ENCODE measurements at places on chromosomes 6 and 20.
A peak's percentile ranks its signal among the peaks of the same experiment; 100 is the strongest.

- DNase-seq: no peak
These were observed 42.8 kb downstream of the MMS22L start for GRCh38 chr6:97240222-97240621.

- DNase-seq: no peak
These were observed 81.4 kb upstream of the RPS6KA2 start for GRCh38 chr6:166708460-166708859.

DNA sequence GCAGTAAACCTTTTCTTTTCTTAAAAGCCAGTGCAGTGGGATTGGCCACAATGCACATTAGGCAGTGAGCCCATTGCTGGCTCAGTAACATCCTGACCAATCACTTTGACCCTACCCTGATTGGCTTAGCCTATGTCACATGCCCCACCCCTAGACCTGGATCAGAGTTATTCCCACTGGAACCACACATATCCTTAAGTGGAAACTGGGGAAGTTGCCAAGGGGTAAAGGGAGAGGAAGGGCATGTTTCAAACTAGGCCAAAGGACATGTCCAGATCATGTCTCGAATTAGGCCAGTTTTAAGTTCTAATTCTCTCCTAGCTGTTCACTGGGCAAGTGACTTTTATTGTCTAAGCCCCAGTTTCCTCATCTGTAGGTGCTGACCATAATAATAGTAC lies 69.3 kb downstream of the LY86 start:
- DNase-seq: no peak

DNA sequence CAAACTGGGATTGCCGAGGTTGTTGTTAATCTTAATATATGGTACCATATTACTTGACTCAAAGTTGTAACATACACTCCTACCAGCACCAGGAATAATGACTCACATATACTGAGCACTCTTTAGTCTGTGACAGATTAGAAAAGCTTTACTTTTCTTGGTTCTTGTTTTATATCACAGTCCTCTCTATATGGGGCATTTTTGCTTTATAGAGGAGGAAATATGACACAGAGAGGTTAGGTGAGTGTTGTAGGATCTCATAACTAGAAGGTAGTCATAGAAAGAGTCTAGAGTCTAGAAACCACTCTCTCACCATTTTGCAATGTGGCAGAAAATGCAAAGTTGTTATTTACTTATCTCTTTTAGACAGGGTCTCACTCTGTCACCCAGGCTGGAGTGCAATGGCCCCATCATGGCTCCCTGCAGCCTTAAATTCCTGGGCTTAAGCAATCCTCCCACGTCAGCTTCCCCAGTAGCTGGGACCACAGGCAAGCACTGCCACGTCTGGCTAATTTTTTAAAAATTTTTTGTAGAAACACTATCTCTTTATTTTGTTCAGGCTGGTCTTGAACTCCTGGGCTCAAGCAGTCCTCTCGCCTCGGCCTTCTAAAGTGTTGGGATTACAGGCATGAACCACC lies 13.4 kb downstream of the TRIM38 start:
- no peak for DNase-seq

DNA sequence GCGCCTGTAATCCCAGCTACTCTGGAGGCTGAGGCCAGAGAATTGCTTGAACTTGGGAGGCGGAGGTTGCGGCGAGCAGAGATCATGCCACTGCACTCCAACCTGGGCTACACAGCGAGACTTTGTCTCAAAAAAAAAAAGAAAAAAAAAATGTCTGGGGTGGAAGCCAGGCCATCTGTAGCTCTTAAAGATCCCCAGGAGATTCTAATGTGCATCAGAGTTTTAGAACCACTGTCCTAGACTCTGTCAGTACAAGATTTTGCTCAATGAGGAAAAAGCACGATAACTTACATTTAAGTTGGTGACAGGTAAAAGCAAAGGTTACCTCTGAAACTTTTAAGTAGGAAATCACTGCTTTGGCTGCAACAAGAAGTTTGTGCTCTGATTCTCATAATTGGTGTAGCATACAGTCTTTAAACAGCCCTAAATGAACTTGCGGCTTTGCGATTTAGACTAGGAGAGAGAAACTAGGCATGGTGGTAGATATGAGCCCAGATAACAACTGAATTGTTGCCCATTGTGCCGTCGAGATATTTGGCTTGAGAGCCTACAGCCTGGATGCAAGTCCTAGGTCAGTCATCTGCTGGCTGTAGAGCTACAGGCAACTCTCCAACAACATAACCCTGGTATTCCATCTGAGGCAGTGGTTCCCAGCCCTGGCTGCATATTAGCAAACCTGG lies 67.2 kb downstream of the BACH2 start:
- DNase-seq: no peak

- no peak for DNase-seq
These were observed 57.8 kb upstream of the RREB1 start for GRCh38 chr6:7050004-7050403.

- DNase-seq: no peak
These were observed 64.8 kb downstream of the FAM50B start for GRCh38 chr6:3913958-3914337.

- DNase-seq: peak; percentile 98
These were observed 21.9 kb downstream of the CD40 start for GRCh38 chr20:46139908-46140482.

GRCh38 chr6:132023490-132023889 lies 72.3 kb upstream of the CCN2 start:
- DNase-seq: no peak

DNA sequence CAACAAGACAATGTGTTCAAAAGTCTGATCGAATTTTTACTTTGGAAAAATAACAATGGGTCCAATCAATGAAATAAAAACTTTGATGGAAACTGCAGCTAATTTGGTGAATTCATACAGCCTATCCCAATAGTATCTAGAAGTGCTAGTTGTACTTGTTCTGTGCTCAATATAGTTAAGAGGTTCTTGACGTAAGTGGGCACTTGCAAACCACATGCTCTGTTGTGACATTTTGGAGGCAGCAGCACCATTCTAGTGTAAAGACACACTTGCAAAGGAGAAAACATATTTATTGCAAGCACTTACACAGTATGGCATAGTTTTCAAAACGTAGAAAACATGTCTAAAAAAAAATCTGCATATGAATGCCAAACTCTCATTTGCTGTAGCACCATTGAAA lies 6.7 kb upstream of the KLHL31 start:
- DNase-seq: peak; percentile 25

DNA sequence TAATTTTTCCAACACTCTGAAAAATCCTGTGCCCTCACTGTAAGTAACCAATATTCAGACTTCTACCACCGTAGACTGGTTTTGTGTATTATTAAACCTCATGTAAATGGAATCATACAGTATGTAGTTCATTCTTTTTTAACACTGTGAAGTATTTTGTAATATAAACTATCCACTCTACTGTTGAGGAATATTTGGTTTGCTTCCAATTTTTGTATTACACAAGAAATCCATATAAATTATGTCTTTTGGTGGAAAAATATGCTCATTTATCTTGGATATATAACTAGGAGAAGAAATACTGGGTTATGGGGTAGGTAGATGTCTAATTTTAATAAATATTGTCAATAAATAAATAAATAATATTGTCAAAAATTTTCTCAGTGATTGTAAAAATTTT lies 116.8 kb downstream of the CHD6 start:
- DNase-seq: no peak

DNA sequence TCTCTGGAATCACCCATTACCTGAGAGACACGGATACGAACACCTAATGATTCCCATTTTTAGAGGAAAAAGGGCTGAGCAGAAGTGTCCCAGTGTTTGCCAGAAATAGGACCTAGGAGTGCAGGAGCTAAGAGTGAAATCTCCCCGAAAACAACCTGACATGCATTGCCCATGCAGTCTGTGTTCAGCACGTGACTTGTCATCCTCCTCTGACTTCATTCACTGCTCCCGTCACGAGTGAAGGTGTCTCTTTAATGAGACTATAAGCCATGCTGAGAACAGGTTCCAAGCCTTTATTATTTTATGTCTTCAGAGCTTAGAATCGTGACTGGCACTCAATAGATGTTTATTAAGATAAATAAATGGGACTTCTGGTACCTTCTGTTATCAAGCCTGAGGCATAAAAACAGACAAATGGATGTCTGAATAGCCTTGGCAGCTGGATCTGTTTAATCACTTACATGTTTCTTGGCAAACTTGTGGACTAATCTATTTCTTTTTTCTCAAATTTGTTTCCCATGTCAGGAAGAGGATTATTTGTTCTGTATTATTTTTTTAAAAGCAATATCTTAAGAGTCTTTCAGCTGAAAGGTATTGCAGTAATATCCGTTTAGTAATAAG lies 3.7 kb upstream of the MLIP start:
- no peak for DNase-seq
